ENCODE measurements at places on chromosomes 2 and 18. TPM values are rescaled to one million over a fixed set of nuclear protein-coding genes. Genes with fewer than 3 reads are reported as not detected.

Gene HDHD2
- 45.6 TPM for total RNA-seq

Gene CAVIN2
- total RNA-seq = not detected

Gene ITGAV
- total RNA-seq = 10.1 TPM

Gene POTEI
- total RNA-seq = not detected

Gene CD226
- total RNA-seq = 125 TPM

Gene LRRC30
- total RNA-seq = not detected

Gene CRYGC
- total RNA-seq = not detected

Gene CHRND
- total RNA-seq = not detected

Gene CELF4
- total RNA-seq = not detected
